ENCODE measurements at places on chromosomes 13 and 19.

DNA sequence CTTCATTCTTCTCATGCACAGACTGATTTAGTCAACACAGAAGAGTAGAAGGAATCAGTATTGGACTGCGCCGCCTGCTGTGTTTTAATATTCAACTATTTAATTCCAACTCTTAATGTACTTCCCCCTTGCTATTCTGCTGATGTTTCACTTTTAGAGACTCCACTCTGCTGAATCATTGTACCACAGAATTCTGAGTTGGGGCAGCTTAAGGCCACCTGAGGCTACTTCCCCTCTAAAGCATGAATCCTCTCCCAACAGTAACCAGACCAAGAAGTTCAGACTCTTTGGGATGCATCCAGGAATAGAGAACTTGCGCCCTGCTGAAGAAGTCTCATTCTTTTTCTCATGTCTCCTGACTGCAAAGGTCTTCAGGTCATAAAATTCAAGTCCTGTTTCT lies 708.8 kb downstream of the UQCRFS1 start:
- no peak for DNase-seq

GRCh38 chr19:40613690-40614621 lies 12.8 kb downstream of the LTBP4 start:
- DNase-seq = peak; percentile 80

GRCh38 chr13:32474999-32475792 lies 47.3 kb upstream of the N4BP2L1 start:
- DNase-seq = no peak

GRCh38 chr19:56324436-56324835 lies 9.8 kb upstream of the ZSCAN5A start:
- DNase-seq = no peak

GRCh38 chr13:48633700-48634099 lies 20.0 kb upstream of the CYSLTR2 start:
- no peak for DNase-seq

- no peak for DNase-seq
Measured at GRCh38 chr19:46453661-46454060, 17.7 kb downstream of the PNMA8A start.

Measured in T-helper 2 cell (primary cell).